NCI-H2081 treated with DMSO at 0.1 percent for 48 hours (cell line): ENCODE measurements at places on chromosomes 11 and 22.

GRCh38 chr22:24578355-24579257, 14.3 kb downstream of the LRRC75B start:
- DNase-seq = no peak

- no peak for DNase-seq
Measured at GRCh38 chr22:30175690-30176288, 70.8 kb downstream of the LIF start.

GRCh38 chr22:31305194-31305593, 12.9 kb upstream of the PIK3IP1 start:
- DNase-seq = no peak

DNA sequence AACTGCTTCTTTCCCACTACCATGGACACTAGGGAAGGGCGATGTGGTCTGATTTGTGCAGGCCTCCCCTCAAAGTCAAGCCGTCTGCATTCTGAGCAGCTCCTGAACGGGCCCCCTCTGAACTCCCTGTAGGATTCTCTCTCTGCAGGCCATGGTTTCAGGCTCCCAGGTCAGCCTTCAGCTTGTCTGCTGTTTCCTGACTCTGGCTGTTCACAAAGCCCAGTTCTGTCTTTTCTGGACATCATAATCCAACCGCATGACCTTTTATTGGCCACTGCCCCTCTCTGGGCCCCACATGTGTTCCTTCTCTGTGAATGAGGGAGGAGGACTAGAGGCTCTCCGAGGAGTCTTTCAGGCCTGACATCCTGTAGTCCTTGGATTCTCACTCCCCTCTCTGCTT, 161.0 kb downstream of the FEZ1 start:
- no peak for DNase-seq

DNA sequence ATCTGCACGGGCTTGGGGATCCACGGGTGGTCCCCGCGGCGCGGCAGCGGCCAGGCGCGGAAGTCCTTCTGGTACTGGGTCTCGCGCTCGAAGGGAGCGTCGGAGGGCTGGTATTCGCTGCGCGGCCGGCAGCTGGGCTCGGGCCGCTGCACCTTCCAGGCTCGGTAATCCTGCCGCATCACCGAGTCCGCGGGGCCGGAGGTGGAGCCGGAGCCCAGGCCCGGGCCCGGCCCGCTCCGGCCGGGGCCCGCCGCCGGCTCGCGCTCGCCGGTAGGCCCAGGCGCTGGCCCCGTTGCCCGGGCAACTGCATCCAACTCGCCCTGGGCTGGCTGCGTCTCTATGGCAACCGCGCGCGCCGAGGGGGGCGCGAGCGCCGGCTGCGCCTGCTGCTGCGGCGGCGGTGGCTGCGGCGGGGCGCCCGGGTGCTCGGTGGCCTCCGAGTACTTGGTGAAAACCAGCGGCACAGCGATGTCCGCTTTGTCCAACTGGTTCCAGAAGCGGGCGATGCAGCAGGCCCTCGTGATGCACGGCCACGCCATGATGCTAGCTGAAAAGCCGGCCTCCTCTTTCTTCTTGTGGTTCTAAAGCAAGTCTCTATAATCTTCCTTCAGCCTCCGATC, 897 bp downstream of the MAP6 start:
- DNase-seq = no peak

GRCh38 chr11:130389335-130389935, 39.0 kb downstream of the ADAMTS8 start:
- no peak for DNase-seq

GRCh38 chr11:11227296-11228085, 125.6 kb downstream of the CSNK2A3 start:
- no peak for DNase-seq

- no peak for DNase-seq
Measured at GRCh38 chr22:33232071-33232470, 173.9 kb upstream of the SYN3 start.

DNA sequence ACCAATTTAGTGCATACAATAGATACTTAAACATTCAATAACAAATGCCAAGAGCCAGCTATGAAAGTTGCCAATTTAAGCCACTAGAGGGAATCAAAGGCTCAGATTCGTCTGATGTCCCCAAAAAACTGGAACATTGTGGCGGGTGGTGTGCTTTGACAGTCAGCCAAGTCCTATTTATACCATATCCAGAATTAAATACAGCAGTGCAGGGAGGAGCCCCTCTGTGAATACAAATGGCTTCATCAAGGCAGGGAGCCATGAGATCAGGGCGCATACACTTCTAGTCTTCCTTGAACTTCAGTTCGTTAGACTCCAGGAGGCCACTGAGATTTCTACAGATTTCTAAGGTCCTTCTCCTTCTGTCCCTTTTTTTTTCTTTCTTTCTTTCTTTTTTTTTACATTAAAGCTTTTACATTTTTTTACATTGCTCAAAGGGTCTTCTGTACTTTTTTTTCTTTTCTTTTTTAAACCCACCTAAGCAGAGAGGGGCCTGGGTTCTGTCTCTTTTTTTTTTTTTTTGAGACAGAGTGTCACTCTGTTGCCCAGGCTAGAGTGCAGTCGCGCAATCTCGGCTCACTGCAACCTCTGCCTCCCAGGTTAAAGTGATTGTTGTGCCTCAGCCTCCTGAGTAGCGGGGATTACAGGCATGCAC, 41.5 kb upstream of the HSPA8 start:
- DNase-seq = peak; percentile 93

DNA sequence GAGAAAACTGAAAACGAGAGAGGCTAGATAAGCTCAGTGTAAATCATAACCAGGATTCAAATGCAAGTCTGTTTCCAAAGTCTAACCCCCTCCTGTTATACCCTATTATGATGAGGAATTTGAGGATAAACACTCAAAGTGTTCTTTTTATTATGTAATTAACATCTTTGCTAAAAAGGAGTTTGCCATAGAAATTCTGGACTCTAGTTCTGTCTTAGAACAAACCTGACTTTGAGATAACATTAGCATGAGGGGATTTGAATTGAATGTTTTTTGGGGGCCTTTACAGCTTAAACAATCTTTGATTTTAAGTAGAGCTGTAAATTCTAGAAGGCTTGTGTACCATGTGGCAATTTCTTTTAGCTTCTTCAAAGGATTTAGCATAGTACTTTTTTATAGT, 9.5 kb downstream of the C11orf54 start:
- no peak for DNase-seq

GRCh38 chr22:38951734-38952133, 5.7 kb upstream of the APOBEC3A start:
- no peak for DNase-seq

- DNase-seq = no peak
Measured at GRCh38 chr11:1946812-1947484, at the start of gene MRPL23. TSS of gene MRPL23 (plus strand) at chr11:1947332. CDS start at chr11:1947363, 31 bp downstream.
